ENCODE measurements at places on chromosomes 12 and 14.

DNA sequence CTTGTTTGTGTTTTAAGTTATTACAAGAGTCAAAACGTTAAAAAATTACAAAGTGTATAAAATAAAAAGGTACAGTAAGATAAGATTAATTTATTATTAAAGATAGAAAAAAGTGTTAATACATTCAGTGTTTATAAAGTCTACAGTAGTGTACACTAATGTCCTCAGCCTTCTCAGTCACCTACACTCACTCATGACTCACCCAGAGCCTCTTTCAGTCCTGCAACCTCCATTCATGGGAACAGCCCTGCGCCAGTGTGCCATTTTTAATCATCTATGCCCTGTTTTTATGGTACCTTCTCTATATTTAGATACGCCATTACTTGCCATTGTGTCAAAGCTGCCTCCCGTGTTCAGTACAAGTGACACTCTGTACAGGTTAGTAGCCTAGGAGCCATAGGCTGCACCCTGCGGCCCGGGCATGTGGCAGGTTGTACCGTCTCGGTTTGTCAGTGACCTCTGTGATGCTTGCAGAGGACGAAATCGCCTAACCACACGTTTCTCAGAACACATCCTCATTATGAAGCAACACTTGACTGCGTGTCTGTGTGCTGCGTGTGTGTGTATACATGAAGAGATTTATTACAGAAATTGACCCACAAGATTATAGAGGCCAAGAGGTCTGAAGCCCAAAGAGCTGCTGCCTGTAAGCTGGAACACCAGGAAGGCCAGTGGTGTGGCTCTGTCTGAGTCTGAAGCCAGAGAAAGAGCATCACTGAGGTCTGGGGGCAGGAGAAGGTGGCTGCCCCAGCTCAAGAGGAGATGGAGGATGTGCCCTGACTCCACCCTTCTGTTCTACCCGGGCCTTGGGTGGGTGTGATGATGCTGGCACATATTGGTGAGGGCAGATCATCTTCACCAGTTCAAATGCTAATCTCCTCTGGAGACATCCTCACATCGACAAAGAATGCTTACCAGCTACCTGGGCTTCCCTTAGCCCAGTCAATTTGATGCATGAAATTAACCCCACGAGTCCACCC, 116.6 kb upstream of the C14orf180 start:
- DNase-seq: no peak

DNA sequence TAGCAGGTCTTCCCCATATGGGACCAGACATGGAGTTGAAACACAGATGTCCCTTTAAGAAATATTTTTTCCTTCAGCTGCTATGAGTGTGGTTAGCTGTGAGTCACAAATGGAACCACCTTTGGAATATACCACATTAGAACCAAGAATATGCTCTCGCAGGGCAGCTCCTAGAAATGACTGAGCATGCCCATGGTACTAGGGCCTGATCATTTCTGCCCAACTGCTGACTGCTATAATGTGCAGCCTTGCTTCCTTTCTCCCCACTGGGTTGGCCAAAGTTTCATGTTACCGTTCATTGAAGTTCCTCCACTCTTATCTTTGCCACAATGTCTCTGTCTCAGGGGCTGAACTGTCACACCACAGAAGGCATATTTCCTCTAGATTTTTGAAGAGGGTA, 1074.6 kb downstream of the FLRT2 start:
- no peak for DNase-seq

DNA sequence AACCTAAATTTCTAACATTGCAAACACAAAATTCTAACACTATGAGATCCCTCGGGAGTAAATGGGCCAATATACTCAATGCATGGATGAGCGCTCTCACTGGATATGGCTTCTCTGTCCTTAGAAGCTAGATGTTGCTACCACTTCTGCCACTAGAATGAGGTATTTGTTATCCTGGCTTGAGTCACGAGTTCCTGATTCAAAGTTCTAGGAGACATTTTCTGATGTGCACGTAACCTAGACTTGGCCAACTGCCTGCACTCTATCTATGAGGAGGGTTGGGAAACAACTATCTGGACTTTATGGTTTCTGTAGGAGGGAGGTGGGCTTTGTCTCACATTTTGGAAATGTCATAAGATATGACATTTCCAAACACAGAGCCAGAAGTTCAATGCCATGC, 37.6 kb downstream of the FERMT2 start:
- DNase-seq: no peak

DNA sequence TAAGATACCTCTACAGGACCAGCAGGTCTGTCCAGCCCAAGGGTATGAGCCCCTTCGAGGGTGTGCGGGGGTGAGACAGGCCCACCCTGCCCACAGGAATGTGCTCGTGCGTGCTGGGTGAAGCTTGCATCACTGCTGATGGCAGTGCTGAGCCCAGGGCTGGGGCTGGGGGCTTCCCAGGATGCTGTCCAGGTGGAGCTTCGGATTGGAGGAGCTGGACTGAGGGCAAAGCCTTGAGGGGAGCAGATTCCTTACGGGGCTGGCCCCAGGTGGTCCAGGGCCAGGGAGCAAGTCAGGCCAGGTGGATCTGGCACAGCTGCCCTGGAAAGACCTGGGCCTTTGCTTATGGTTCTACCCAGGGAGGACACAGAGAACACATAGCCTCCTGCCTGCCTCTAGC, 2.5 kb upstream of the KRT85 start:
- DNase-seq: no peak

GRCh38 chr14:101475456-101476257, 85.6 kb upstream of the DIO3 start:
- DNase-seq: no peak

GRCh38 chr14:63088865-63089264, 43.6 kb upstream of the KCNH5 start:
- DNase-seq: no peak
